ENCODE measurements at places on chromosomes 16 and 17.

- DNase-seq = no peak
These were observed 11.9 kb downstream of the GSE1 start for GRCh38 chr16:85625053-85625452.

GRCh38 chr17:71572343-71572742 lies 548.5 kb upstream of the SOX9 start:
- no peak for DNase-seq

GRCh38 chr17:50918071-50918932 lies 52.1 kb upstream of the TOB1 start:
- no peak for DNase-seq

- DNase-seq = no peak
These were observed 412.3 kb upstream of the CDH11 start for GRCh38 chr16:65534121-65534528.

- no peak for DNase-seq
These were observed 303.0 kb upstream of the IRX5 start for GRCh38 chr16:54627616-54628015.

GRCh38 chr16:77986011-77986740 lies 36.2 kb upstream of the CLEC3A start:
- DNase-seq = no peak

DNA sequence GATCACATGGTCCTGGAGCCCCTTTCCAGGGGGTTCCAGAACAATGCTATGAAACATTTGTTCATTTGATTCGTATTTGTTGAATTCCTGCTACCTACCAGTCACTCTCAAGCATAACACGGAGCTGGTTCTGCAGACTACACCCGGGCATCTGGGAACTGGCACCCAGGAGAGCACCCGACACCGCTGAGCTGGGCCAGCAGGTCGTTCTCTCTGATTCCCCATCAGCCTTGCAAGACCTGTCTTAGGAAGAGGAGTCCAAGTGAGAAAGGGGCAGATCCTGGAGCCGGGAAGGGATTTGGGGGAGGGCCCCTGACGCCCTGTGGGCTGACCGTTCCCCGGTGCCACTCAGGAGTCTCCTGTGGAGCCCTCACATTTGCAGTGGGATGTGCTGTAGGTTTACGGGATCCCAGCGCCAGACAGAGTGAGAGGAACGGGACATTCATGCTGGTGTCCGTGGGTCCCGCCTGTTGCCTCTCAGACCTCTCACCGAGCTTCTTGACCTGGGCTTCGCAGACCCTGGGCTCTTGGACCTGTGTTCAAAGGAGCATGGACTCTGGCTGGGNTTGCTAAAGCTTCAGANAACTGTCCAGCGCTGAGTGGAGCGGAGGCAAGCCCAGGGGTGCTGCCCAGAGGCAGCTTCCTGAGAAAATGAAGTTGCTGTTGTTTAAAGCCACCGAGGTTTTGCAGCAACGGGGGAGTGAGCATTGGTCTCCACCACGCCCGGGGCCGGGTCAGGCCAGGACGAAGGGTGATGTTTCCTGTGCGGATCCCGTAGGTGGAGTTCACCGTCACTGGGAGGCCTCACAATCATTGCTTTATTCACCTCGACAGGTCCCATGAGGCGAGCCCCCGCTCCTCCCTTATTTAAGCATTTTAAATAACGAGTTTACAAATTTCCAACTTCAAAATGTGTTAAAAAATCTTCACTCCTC lies 49.2 kb downstream of the METRNL start:
- DNase-seq = no peak

- no peak for DNase-seq
These were observed 45.7 kb upstream of the ZNF469 start for GRCh38 chr16:88337021-88337420.

DNA sequence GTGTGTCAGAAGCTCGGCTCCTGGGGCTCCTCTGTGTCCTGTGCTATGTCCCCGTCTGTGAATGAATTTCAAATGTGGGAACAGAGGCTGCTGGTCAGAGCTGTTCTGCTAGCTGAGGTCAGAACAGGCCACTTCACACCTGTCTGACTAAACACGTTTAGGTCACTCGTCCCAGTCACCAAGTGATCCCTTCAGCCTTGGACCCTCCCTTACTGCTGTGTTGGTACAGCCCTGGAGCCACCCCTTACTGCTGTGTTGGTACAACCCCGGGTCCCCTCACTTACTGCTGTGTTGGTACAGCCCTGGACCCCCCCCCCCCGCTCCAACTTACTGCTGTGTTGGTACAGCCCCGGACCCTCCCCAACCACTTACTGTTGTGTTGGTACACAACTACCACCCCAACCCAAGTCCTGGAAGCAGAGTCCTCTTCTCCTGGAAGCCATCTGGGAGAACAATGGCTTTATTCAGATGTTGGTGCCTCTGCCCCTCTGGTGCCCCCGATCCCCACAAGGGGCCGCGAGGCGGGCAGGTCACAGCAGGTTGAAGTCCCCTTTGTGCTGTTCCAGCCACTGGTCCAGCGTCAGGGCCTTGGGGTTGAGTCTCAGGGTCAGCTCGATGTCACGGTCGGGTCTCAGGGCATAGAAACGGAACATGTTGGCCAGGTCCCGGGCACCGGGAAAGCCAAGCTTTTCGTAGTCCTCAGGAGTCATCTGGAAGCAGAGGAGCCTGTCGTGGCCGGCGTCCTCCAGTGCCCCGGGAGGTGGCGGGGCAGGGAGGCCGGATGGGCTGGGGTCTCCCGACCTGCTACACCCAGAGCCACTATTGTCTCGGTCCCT lies 13.0 kb downstream of the NMRAL1 start:
- no peak for DNase-seq

- no peak for DNase-seq
These were observed 1.7 kb upstream of the DVL2 start for GRCh38 chr17:7235693-7236665.

DNA sequence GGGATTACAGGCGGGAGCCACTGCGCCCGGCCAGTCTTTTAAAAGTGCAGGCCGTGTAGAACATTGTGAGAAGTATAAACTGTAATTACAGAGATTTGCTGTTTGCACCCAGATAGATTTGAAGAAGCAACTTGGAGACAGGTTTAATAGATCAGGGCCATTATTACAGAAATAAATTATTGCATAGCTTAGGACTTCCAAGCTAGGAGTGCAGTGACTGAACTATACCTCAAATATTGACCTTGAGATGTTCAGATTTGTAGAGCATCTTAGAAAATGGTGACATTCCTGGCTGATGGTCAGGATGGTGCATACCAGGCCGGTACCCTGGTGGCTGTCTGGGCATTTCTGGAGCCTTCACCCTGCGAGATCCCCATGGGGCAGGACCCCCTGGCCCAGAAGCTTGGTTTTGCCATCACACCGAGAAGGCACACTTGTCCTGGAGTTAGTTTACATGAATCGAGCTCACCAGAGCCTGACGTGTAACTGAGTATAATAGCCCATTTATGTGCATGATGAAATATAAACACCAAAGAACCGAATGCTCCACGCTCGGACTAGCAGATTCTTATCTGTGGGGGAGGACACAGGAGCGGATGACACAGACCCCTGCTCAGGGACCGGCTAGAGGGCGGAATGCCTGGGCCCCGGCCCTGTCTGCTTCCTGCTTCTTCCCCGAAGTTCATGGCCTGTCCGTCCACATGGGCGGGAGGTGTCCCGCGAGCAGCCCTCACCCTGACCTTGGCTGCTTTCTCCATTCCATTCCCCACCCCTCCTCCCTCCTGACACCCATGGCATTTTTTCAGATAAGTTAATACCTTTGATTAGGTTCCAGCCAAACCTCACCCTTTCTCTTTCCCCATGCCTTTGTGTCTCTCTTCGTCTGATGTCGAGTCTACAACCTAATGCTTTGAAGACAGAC lies 32.1 kb downstream of the CCDC40 start:
- no peak for DNase-seq

Measured in NAMALWA (cell line).